ENCODE measurements at places on chromosomes 12 and 14.

GRCh38 chr12:105382771-105383622 lies 52.5 kb downstream of the C12orf75 start:
- peak; percentile 84 for DNase-seq

- no peak for DNase-seq
These were observed 55.2 kb downstream of the WDR20 start for GRCh38 chr14:102194856-102195255.

DNA sequence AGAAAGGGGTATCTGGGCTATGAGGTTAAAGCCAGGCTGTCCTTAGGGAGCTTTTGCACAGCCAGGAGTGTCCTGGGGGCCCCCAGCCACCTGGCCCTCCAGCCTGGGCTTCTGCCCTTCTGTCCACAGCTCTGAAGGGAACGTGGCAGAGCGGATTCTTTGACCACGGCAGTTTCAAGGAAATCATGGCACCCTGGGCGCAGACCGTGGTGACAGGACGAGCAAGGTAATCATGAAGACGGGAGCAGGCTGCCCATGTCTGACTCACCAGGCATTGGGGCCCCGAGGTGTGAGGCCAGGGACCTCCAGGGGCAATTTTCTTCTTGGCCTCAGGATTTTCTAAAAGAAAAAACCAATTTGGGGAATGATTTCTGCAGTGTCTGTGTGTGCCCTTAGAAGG lies 53.1 kb downstream of the FOXN4 start:
- DNase-seq: no peak

DNA sequence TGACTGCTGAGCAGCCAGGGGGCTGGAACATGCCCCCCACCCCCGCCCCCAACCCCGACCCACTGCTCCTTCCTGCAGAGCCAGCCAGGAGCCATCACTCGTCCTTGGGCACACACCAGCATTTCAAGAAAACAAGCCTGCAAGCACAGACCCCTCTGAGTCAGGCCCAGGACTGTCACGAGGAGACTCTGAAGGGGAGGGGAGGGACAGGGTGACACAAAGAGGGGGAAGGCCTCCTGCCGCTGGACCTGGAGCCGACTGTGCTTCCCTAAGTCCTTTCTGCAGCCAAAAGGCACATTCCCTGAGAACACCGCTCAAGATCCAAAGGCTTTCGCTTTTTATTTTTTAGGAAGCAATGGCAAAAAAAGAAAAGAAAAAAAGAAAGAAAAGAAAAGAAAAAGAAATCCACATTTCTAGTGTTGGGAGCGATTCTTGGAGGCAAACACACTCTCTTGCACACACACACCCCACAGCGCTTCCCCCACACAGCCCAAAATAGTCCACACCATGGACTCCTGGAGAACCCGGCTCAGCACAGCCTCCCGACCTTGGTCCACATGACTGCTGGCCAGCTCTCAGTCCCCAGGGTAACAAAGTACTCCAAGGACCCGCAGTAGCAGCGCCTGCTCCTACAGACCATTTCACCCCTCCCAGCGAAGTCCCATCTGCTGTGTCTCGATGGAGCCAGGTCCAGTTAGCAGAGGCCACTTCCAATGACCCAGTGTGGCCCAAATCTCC lies 101.7 kb downstream of the DPF3 start:
- DNase-seq: no peak

GRCh38 chr12:75390156-75390898 lies 562 bp upstream of the GLIPR1L2 start:
- DNase-seq: no peak

DNA sequence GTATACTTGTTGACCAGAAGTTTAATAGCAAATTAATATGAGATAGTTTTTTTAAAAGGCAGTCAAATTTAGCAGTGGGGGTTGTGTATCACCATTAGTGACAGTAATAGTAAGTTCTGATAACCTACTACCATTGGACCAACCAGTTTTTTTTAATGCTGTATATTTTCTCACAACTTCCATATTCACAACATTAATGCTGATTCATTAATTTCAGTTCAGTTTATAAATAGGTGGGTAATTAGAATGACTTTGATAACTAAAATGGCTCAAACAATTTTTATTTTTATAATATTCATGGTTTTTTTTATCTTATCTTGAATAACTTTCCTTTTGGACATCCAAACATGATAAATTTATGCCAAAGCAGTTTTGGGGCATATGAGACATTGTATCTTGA lies 13.8 kb downstream of the TMX1 start:
- DNase-seq: no peak

- DNase-seq: no peak
These were observed 268.5 kb downstream of the FOXG1 start for GRCh38 chr14:29035134-29035533.

DNA sequence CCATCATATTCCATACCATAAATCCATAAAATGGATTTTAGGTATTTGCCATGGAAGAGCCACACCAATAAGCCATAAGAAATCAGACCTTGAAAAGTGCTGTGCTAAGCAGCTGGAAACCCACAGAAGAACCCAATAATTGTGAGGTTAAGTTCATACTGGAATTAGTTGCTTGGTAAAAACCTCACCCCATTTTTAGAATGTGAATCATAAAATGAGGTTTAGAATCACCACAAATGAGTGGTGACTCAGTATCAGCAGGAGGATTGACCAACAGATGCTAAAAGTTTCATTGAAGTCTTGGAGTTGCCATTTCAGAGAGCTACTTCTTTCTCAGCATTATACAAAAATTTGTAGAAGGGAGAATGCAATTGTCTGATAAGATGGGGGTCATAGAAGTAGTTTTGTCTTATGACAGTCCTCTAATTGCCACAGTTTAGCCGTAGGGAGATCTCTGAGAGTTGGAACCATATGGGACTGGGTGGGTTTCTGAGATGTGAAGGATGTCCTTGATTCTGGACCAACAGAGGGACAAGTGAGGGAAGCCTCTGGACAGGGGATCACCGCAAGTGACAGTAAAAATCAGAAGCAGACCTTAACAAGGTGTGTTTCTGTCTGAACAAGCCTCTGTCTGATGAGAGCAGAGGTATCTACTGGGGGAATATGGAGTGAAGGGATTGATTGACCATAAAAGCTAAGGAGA lies 1.4 kb upstream of the STON2 start:
- DNase-seq: no peak

GRCh38 chr14:93903342-93904184 lies 23.6 kb upstream of the FAM181A start:
- no peak for DNase-seq

DNA sequence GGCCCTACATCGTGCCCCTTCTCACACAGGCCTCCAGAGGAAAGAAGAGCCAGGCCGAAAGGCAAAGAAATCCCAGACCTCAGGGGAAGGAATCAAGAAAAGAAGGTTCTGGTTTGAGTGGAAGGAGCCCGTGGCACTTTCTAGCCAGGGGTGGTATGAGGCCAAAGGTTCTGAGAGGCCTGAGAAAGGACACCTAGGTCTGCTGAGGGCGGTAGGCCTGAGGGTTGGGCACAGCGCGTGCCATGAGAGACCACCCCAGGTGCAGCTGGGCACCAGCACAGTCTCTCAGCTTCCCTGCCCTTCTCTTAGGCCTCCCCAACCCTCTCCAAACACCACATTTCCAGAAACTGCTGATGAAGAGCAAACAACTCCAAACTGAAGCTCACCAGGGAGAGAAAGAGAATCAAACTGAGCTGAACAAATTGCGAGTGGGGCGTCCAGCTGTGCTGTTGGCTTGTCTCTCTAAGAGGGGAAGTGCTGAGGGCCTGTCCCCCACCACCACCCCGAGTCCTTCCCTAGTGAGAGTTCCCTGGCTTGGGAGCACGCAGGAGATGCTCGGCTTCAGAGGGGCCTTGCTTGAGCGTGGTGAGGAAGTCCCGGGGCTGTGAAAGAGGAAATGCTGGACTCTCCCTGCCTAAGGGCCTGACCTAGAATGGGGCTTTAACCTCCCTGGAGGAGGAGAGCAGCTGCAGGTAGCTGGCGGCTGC lies 184.8 kb downstream of the ZFP36L1 start:
- DNase-seq: no peak

DNA sequence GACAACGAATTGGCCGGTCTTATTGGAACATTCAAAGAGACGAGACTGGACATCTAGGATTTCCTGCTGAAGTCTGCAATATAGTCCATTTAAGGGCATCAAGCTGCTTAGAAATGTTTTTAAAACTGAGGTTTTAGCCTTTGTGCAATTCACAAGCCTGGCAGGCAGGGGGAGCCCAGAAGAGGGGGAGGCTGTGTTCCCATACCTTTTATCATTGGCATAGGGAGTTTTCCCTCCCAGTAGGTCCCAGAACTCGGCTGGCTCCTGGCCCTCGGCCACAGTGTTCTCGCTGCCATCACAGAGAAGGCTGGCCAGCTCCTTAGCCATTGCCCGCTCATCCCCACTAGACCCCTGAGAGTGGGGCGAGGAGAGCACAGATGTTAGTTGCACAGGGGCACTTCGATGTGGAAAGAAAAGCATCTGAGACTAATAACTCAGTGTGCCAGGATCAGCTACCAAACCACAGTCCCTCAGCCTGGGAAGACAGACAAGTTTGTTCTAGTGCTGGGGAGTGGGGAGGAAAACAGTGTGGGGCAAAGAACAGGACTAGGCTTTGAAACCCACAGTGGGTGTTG lies 15.1 kb downstream of the AVIL start:
- DNase-seq: peak; percentile 60

- DNase-seq: no peak
These were observed 8.1 kb upstream of the EIF2S3B start for GRCh38 chr12:10497602-10498001.

DNA sequence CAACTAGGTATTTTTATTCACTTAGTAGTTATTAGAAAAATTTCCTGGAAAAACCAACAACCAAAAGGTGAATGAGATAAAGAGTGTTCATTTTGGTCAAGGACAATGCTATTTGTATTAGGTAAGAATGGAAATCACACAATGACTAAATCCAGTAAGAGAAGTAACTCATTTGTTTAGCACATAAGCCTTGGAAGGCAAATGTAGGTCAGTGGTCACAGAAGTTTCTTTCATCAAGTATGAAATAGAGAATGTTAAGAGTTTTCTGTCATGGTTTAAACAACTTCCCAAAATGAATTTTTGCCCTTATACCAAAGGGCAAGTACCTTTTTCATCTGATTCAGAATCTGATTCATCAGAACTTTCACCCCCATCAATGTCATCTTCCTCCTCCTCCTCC lies 101.7 kb downstream of the KIF21A start:
- DNase-seq: no peak

GRCh38 chr12:54404061-54405004 lies 14.7 kb downstream of the ITGA5 start:
- DNase-seq: peak; percentile 68

GRCh38 chr12:41188841-41189394 lies 798 bp downstream of the PDZRN4 start:
- no peak for DNase-seq

GRCh38 chr12:992647-993046 lies 1.6 kb downstream of the ERC1 start:
- no peak for DNase-seq

GRCh38 chr14:51368721-51369163 lies 128.7 kb downstream of the TMX1 start:
- DNase-seq: no peak

DNA sequence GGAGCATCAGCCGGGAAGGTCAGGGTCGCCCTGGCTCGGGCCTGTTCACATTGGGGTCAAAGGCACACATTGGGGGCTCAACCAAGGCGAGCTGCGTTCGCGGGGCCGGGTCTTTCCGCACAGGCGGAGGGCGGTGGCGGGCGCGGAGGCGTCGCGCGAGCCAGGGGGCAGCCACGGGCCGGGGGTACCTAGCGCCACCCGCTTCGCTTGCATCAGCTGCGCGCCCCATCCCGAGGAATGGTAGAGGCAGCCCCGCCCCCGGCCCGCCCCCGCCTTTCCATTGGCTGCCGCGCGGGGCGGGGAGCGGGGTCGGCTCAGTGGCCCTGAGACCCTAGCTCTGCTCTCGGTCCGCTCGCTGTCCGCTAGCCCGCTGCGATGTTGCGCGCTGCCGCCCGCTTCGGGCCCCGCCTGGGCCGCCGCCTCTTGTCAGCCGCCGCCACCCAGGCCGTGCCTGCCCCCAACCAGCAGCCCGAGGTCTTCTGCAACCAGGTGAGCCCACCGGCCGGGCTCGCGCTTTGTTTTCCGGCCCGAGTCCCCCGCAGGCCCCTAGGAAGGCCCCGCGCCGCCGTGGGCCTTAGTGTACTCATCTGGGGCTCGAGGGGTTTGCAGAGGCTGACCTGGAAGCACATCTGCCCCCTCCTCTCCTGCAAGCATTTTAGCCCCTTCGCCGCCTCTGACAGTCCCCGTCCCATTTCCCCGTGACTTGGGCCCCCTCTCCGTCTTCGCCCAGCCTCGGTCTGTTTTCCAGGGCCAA lies at the start of gene ALDH2:
ALDH2 (plus strand) TSS at position 326 of the 754 bp plus-strand sequence; CDS start at position 376, 50 bp downstream.
- DNase-seq: peak; percentile 77

DNA sequence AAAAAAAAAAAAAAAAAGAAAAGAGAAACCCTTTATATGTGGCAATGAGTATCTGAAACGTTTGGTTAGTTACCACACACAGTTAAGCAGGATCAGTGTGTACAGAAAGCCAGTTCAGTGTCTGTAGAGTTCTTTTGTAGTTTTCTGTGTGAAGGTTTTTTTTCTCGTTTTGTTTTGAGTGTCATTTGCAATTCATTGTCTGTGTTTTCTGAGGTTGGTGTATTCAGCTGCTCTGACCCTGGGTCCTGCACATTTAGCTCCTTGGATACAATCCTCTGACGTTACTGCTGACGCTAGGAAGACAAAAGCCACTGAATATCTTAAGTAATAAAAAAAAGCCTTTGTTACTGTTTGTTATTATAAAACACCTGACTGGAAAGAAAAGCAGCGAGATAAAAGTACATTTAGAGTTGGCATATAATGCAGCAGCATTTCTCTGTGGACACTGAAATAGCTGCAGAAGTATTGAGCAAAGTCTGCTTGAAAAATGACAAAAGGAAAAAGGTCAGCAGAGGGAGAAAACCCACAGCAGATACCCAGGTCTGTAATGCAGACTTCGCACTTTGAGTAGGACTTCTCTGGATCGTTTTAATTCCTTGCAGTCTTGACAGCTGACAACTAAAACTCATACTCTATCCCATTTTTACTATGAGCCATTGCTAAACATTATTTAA lies 89.0 kb downstream of the POLR3B start:
- DNase-seq: peak; percentile 28

- DNase-seq: no peak
These were observed 38.6 kb upstream of the FBRSL1 start for GRCh38 chr12:132451172-132451835.

GRCh38 chr14:93538413-93538812 lies 107.7 kb downstream of the UNC79 start:
- DNase-seq: no peak

- DNase-seq: peak; percentile 53
These were observed 46.3 kb downstream of the NTS start for GRCh38 chr12:85920324-85920947.

- DNase-seq: no peak
These were observed 56.3 kb downstream of the NIN start for GRCh38 chr14:50774542-50775267.

GRCh38 chr12:25311506-25311905 lies 60.8 kb upstream of the KRAS start:
- DNase-seq: no peak

GRCh38 chr12:12548713-12549112 lies 13.9 kb downstream of the DUSP16 start:
- no peak for DNase-seq
